ENCODE measurements at places on chromosomes 12 and 14.

DNA sequence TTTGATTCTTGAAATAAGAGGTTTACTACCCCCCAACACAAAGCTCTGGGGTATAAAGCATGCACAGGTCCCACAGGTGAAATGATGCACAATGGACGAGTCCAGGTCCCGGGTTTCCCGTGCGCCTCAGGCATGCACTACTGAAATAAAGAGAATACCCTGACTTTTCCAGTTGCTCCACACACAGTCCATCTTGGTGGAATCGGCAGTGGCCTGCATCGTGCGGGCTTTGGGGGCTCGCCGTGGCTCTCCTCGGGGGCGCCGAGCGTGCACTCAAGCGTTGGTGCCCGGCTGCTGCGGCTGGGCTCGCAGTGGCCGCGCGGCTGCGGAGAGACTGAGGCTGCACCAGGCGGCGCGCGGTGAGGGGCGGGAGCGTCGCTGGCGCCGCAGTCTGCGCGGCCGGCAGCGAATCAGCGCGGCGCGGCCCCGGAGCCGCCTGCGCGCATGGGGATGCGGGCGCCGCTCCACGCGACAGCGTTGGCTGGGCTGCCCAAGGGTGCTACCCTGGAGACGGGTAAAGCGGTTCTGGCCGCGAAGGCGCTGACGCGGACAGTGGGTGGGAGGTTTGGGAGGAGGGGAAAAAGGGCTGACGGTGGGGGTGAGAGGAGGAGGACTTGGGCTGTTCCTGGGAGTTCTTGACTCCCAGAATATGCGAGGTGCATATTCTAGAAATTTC is 53.8 kb upstream of the CCDC175 start:
- no peak for DNase-seq

- no peak for DNase-seq
These were observed 40.1 kb downstream of the SMIM41 start for GRCh38 chr12:52119398-52120254.

GRCh38 chr12:92404259-92404894 is 258.7 kb upstream of the BTG1 start:
- no peak for DNase-seq

- DNase-seq, result no peak
These were observed 102.3 kb downstream of the SLC25A47 start for GRCh38 chr14:100425429-100425827.

DNA sequence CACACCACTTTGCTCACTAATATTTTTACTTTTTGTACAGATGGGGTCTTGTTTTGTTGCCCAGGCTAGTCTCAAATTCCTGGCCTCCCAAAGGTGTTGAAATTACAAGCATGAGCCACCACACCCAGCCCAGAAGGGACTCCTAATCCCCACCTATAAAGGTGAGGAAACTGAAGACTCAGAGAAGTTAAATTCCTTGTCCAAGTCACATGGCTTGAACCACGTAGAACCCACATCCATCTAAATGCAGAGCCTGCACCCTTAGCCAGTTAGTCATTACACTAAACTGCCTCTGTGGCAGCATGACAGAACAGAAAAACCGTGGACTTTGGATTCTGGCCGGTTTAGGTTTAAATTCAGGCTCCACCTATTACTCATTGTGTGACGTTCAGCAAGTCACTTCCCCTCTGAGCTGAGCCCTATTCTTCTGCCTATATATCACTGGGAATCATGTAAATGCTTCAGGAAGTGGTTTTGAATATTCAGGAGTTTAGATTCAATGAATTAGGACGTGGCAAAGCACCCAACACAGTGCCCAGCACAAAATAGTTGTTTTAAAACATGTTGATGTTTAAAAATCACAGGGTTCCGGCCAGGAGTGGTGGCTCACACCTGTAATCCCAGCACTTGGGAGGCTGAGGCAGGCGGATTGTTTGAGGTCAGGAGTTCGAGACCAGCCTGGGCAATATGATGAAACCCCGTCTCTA is 3.0 kb upstream of the CORO1C start:
- DNase-seq, result no peak

- DNase-seq, result no peak
These were observed 219.3 kb upstream of the NOS1 start for GRCh38 chr12:117580718-117581062.

DNA sequence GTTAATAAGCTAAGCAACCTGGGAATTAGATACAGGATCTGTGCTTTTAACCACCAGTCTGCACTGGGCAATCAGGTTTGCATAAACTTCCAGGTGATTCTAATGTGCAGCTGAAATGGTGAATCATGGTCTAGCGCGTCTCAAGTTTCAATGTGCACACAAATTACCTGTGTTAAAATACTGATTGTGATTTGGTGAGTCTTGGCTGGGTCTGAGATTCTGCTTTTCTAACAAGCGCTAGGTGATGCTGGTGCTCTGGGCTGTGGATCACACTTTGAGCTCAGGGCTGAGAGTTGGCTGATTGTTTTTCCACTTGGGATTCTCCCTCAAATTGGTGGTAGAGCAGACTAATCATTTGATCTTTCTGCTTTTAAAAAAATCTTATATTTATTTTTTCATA is 124.8 kb downstream of the C12orf75 start:
- DNase-seq, result no peak

- no peak for DNase-seq
These were observed 10.1 kb downstream of the ZFYVE26 start for GRCh38 chr14:67806246-67806645.

- no peak for DNase-seq
These were observed 57.5 kb downstream of the DENND5B start for GRCh38 chr12:31533470-31533869.

DNA sequence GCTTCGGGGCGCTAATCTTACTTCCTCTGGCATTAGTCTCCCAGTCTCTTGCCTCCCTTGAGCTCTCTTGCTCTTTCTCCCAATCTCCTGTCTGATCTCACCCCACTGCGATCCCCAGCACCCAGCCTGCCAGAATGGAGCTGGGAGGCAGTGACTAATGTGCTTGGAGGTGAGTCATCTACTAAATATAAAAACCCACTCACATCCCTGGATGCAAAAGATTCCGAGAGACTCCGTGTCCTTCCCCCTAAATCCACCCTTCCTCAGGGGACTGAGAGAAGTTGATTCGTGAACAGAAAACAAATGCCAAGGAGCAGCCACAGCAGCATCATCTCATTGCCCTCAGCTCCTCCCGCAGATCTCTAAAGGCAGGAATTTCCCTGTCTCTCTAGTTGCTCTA is 45.7 kb upstream of the KCNA5 start:
- DNase-seq, result peak; percentile 82

- DNase-seq, result no peak
These were observed 28.8 kb downstream of the KIF21A start for GRCh38 chr12:39413836-39414771.

DNA sequence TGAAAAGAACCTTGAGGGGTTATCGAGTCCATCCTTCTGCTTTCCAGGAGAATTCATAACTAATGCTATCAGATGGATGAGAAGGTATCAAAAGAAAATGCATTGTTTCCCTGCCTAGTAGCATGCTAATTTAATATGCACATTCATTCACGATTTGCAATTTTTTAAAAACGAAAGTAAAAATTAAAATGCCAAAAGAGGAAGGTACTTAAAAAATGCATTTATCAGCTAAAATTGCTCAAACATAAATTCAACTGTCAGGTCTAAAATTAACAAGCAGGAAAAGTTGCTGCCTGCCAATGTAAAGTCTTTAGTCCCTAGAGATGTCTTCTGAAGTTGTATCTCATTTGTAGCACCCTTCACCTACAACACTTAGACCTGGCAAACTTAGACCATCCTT is 7.9 kb downstream of the ATF7 start:
- DNase-seq, result no peak

GRCh38 chr12:34393821-34394150 is 371.5 kb downstream of the ALG10 start:
- DNase-seq, result no peak

GRCh38 chr14:26429205-26429604 is 168.6 kb downstream of the NOVA1 start:
- no peak for DNase-seq

DNA sequence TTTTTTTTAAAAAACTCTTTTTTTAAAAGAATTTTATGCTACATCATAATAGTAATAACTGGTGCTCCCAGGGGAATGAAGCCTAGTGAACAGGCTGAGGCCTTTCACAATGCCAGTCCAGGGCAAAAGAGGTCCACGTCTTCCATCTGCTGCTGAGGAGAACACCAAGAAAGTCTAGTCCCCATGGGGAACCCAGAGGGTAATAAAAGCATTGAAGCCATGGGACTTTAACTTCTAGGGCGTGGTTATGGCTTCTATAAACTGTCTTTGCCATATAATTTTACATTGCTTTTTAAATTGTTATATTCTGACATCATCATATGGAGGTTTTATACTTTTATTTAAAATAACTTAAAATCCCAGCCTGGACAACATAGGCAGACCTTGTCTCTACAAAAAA is 64.3 kb downstream of the SLC16A7 start:
- no peak for DNase-seq

GRCh38 chr12:69985656-69986055 is 160.6 kb downstream of the MYRFL start:
- DNase-seq, result no peak

DNA sequence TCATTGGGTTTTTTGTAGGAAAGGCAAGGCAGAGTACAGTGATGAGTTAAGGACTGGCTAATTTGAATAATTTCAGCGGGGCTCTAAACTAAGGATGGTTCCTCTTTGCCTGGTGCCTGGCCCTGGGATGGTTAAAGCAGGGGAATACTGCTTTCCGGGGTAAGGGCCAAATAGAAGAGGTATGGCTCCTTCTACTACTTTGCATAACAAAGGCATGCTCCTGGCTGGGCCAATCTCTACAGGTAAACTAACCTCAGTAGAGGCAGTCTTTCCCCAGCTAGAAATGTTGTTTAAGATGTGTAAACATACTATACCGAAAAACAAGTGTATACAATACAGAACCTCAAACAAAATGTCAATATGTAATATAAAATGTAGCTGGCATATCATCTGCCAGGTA is 1239.0 kb downstream of the SLC16A7 start:
- DNase-seq, result no peak

GRCh38 chr12:49126852-49127763 is 4.1 kb downstream of the TUBA1B start:
- no peak for DNase-seq

GRCh38 chr14:101080922-101081593 is 177.5 kb upstream of the RTL1 start:
- DNase-seq, result no peak

- DNase-seq, result no peak
These were observed 21.4 kb upstream of the TMTC2 start for GRCh38 chr12:82665142-82665923.

GRCh38 chr12:13032164-13032563 is 12.0 kb upstream of the FAM234B start:
- no peak for DNase-seq

DNA sequence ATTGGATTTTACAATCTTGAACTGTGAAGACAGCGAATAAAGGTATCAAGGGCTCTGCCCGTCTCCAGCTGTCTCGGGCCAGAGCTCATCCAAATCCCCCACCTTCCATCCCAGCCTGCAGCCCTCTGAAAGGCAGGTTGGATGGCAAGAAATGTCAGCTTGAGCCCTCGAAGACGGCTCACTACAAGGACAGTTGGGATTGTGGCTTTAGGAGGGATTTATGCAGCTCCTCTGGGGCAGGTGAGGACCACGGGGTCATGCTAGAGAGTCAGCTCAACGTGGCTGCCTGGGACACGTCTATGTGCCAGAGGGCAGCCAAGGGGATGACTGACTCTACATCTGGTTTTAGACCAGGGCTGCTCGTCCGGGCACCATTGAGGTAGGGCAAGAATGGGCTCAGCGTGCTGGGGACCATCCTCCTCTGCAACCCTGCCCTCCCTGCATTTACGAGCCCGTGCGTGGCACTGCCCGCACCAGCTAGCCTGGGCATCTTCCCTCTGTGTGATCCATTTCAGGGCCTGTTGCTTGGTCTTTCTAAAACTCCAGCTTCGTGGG is 16.2 kb downstream of the MVK start:
- DNase-seq, result no peak

DNA sequence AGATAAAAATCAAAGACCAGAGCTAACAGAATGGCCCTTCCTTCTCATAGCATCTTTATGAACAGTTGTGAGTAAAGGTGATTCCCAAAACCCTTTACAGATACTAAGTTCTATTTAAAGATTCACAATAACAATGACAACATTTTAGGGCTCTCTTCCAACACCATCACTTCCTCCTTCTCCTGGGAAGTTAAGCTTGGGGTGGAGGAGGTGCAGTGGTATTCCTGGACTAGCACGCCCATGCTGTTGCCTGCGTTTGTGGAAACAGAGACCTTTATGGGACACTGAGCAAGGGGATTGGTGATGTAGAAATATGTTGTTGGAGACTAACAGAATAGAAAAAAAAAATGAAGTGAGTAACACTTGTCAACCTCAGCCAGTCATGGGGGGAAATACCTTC is 22.5 kb downstream of the SYNE2 start:
- no peak for DNase-seq

GRCh38 chr14:95421741-95422140 is 94.7 kb downstream of the SYNE3 start:
- DNase-seq, result no peak

GRCh38 chr12:120013659-120014380 is 24.8 kb downstream of the BICDL1 start:
- no peak for DNase-seq

DNA sequence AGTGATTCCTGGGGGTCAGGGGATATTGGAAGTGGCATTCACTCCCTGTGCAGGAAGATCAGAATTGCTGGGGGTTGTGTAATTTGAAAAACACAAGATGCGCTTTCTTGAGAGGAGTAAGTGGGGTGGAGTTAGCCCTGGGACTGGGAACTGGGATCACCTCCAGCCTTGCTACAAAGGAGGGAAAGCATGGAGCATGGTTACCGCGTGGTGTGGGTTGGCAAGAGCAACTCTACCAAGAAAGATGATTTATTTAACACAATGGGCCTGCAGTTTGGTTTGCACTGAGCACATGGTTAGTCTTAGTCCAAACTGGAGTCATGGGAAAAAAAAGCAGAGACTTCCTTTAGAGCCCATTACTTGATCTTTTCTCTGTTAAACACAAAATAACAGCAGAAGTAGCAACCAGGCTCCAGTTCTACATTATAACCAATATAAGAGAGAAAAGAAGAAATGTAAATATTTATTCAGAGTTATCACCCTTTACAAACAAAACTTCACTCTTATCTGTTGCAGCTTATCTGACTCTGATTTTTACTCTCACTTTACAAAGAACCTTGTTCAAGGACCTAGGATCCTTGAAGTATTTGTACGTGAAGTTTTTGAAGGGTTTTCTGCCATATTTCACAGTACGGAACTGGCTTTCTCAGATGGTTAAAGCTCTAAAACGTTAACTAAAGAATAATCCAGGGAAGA is 2.1 kb upstream of the NIN start:
- DNase-seq, result no peak
